Activated CD4-positive, alpha-beta memory T cell treated with anti-CD3 and anti-CD28 coated beads, Interleukin-2, amount 10 ng/mL, durations not matched to agents 7 days and 5 days (primary cell): ENCODE measurements at places on chromosomes 7 and 10. TPM values are rescaled to one million over a fixed set of nuclear protein-coding genes. Genes with fewer than 3 reads are reported as not detected.
A peak's percentile ranks its signal among the peaks of the same experiment; 100 is the strongest.

- no peak overlapping the region for H3K4me3 ChIP-seq
- no peaks in the 10 kb centered on the region for H3K27me3 ChIP-seq
- no peaks in the 10 kb centered on the region for H3K4me1 ChIP-seq
- no peaks in the 10 kb centered on the region for H3K36me3 ChIP-seq
These were observed 57.5 kb downstream of the AGMO start for GRCh38 chr7:15504351-15504750.

GRCh38 chr7:47374538-47374937 lies 207.4 kb downstream of the TNS3 start:
- H3K27me3 ChIP-seq, result no peaks in the 10 kb centered on the region
- H3K4me1 ChIP-seq, result no peaks in the 10 kb centered on the region
- no peaks in the 10 kb centered on the region for H3K36me3 ChIP-seq
- no peak overlapping the region for H3K27ac ChIP-seq

- no peak overlapping the region for H3K4me3 ChIP-seq
- no peaks in the 10 kb centered on the region for H3K27me3 ChIP-seq
- no peak for DNase-seq
- H3K27ac ChIP-seq, result no peak overlapping the region
These were observed 102.3 kb upstream of the PPP1R3A start for GRCh38 chr7:114021135-114021534.

SPDYE2B gene
- total RNA-seq, result not detected

GRCh38 chr7:67448271-67448670 lies 451.6 kb downstream of the TYW1 start:
- H3K27me3 ChIP-seq, result no peaks in the 10 kb centered on the region
- H3K27ac ChIP-seq, result no peak overlapping the region
- DNase-seq, result no peak
- H3K4me1 ChIP-seq, result no peaks in the 10 kb centered on the region
- H3K4me3 ChIP-seq, result no peak overlapping the region

GRCh38 chr7:45506059-45506458 lies 68.1 kb upstream of the ADCY1 start:
- no peaks in the 10 kb centered on the region for H3K36me3 ChIP-seq
- H3K4me1 ChIP-seq, result no peaks in the 10 kb centered on the region
- no peak overlapping the region for H3K4me3 ChIP-seq
- no peaks in the 10 kb centered on the region for H3K27me3 ChIP-seq
- no peak for DNase-seq

DDC gene
- total RNA-seq, result not detected

DNA sequence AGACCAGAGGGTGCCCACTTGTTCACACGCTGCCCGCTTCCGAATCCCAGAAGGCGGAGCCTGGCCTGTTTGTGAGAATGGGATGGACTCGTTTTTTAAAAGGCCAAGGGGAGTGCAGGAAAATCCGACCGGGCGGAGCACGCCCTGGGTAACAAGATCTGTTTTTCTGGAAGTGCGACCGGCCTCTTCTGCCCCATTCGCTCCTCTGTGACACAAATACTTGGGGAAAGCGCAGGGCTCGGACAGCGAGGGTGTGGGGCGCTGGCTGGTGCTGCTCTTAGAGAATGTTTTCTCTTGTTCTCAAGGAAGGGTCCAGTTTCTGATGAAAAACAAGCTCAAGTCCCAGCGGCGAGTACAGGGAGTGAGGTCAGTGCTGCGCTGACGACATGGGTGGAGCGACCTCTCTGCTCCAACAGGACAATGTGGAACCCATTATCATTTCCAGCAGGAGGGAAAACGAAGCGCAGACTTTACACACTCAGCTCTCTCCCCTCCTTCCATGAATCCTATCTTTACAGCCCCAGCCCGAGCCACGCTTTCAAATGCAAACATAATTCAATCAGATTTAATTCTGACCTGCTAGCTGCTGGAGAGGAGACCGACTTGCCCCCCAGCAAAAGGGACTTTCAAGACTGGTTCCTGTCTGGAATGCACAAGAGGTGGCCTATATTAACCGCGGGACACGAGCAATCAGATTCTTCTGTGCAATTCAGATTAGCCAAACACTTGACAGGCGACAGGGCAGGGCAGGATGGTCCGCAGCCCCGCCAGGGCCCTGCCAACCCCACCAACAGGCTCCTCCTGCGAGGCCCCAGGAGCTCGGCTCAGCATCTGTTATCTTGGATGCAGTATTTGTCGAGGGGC lies 1.1 kb downstream of the RADIL start:
- peaks cover 8% of the 10 kb centered on the region for H3K4me1 ChIP-seq
- peak overlapping the region; percentile 24 for H3K4me3 ChIP-seq
- H3K27me3 ChIP-seq, result peaks cover 23% of the 10 kb centered on the region
- no peak for DNase-seq
- H3K27ac ChIP-seq, result no peak overlapping the region

GRCh38 chr10:102714621-102715455 lies at the start of gene SFXN2:
TSS of gene SFXN2 (plus strand) at chr10:102714636. CDS start at chr10:102726637, 12,001 bp downstream.
- peak within 1 kb of the TSS; percentile 80 for H3K27ac ChIP-seq
- H3K36me3 ChIP-seq, result peaks cover 13% of the 10 kb centered on the region
- peak; percentile 65 for DNase-seq
- H3K4me3 ChIP-seq, result peak within 1 kb of the TSS; percentile 82
- H3K27me3 ChIP-seq, result no peaks in the 10 kb centered on the region
- peaks cover 69% of the 10 kb centered on the region for H3K4me1 ChIP-seq

DNA sequence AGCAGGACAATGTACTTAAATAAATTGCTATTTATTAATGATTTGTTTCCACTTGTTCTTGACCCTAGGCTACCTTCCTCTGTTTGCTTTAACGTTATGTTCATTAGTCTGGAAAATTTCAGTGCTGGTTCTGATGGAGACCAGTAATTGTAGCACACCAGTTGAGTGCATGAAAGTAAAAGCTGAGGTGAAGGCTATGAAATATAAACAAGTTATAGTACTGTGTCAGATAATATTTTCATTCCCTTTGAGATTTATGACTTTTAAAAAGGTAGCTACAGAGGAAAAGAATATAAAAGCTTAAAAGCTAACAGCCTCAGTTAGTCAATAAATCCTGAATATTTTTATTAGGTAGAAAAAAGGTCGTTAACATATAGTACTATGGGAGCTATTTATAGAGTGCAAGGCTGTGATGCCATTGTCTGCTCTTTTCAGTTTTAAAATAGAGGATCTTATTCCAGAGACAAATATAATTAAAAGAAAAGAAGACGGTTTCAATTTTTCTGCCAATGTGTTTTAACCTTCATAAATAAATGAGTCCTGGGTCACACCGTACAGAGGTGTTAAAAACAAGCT lies 351.8 kb upstream of the ETV1 start:
- no peak for DNase-seq
- no peak overlapping the region for H3K4me3 ChIP-seq
- H3K27ac ChIP-seq, result no peak overlapping the region
- no peaks in the 10 kb centered on the region for H3K36me3 ChIP-seq
